Stimulated activated CD8-positive, alpha-beta memory T cell treated with anti-CD3 and anti-CD28 coated beads, Interleukin-15, amount 100 ng/mL, for 48 hours (primary cell): ENCODE measurements at places on chromosomes 7 and 10.

DNA sequence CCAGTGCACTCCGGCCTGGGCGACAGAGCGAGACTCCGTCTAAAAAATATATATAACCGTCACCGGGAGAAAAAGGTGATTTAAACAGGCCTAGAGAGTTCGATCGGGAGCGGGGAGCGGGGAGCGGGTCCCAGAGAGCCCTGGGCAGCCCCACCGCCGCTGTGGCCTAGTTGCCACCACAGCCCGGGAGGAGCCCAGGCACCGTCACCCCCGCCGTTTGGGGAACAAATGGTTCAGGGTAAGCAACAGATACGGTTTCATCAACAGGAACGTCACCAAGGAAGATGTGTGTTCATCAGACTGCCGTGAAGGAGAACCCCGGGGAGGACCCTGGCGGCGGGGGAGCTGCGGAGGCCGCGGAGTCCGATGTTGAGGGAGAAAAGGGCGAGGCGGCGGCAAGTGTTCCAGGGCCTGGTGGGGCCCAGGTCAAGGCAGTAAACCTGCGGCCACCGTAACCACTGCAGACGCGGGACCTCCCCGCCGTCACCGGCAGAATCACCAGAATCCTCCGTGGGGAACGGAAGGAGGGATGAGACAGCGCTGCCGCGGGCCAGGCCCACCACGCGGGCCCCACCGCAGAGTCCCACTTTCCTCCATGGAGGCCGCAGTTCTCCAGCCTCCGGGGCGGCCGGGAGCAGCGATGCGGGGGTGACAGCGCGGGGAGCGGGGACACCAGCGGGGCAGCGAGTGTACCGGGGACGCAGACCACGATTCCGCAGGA is 103.4 kb downstream of the GALNT11 start:
- DNase-seq = no peak

DNA sequence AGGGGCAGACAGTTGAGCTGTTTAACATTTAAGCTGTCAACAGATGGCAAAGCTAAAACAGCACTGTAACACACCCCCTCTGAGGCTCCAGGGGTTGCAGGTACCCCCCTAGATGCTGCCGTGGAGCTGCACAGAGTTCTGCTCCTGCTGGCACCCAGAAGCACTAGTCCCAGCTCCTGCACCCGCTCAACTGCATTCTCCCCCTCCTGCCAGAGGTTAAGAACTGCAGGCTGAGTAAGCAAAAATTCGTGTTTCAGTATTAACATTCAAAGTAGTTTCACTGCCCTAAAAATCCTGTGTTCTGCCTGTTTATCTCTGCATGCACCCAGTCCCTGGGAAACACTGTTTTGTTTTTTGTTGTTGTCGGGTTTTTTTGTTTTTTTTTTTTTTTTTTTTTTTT is 790.8 kb upstream of the KCND2 start:
- DNase-seq = no peak

DNA sequence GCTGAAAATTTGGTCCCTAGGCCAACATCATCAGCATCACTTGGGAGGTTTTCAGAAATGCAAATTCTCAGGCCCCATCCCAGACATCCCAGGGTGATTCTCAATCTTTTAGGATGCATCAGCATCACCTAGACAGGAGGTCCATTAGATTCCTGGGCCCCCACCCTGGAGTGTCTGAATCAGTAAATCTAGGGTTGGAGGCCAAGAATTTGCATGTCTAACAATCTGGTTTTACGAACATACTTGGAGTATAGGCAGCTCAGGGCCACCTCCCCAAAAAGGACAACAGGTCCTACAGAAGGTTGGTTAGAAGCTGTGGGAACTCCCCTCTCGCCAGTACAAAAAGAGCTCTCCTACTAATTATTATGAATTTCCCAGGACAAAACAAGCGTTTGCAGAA is 15.5 kb downstream of the ZC3HAV1 start:
- DNase-seq = no peak

GRCh38 chr7:80722616-80723195 is 84.3 kb downstream of the CD36 start:
- no peak for DNase-seq

DNA sequence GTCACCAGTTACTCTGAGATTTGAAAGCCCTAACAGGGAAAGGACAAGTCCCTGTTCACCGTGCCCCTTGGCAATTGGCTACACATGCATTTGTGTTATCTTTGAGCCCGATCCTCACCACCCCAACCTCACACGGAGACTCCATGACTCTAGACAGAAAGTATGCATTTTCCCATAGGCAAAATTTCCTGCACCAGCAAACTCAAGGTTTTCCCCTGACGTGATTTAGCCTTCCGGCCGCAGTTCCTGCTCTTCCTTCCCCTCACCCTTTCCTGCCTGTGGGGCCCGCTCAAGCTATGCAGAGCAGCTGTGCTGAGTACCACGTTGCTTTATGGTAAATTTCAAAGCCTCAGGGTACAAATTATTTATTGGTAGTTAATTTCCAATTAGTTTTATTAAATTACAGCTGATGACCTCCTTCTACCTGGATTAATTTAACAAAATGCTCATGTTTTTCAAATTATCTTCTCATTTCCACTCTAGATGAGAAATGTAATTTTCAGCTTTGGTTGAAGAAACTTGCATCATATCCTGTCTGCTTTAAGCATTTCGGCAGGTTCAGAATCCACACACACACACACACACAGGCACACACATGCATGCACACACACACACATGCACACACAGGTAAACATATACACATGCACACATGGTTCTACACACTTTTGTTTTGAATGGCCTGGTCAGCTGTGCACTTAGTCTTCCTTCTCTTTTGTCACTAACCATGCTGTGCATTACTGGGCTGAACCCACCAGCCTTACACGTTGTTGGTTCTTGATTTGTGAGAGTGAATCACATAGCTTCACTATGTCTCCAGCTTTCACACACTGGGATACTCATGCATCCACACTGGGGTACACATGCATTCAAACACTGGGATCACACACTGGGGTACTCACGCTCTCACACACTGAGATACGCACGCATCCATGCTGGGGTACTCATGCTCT is 283.1 kb upstream of the PITRM1 start:
- no peak for DNase-seq

GRCh38 chr10:73786512-73786885 is 1.1 kb downstream of the ZSWIM8 start:
- DNase-seq = no peak

DNA sequence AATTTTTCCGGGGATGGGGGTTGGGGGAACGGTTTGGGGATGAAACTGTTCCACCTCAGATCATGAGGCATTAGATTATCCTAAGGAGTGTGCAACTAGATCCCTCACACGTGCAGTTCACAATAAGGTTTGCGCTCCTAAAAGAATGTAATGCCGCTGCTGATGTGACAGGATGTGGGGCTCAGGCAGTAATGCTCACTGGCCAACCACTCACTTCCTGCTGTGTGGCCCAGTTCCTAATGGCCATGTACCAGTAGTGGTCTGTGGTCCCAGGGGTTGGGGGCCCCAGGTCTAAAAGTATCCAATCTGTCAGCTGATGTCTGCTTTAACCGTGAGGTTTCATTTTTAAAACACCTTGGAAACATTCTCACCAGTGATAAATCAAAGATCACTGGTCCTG is 2.2 kb downstream of the STN1 start:
- no peak for DNase-seq

DNA sequence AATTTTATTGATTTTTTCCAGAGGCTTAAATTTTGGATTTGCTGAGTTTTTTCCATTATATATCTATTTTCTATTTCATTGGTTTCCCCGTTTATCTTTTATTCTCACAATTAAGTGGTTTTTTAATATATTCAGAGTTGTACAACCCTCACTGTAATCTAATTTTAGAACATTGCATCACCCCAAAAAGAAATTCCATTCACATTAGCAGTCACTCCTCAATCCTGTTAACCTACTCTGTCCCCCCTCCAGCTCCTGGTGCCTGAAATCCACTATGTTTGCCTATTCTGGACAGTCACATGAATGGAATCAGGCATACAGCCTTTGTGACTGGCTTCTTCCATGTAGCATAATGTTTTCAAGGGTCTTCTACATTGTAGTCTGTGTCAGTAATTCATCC is 55.8 kb upstream of the ITGA8 start:
- DNase-seq = no peak

- no peak for DNase-seq
Measured at GRCh38 chr10:58579011-58579655, 66.5 kb downstream of the BICC1 start.

DNA sequence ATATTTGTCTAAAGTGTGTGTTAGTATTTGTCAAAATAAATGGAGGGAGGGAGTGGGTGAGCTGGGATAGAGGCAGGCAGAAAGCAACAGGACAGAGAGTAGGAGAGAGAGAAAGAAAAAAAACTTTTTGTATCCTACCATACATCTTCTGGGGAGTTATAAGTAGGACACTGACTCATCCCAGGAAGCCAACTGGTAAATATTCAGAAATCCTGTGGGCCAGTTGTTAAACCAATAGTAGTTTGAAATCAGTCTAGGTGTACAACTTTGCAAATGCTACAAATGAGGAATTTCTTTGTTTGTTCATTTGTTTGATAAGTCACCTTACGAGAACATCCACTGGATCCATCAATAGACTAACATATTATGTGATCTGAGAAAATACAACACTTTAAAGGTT is 980.9 kb downstream of the GATA3 start:
- DNase-seq = no peak

GRCh38 chr7:148327379-148327778 is 263.2 kb upstream of the C7orf33 start:
- no peak for DNase-seq

GRCh38 chr7:141342621-141343408 is 208.4 kb upstream of the AGK start:
- DNase-seq = no peak

DNA sequence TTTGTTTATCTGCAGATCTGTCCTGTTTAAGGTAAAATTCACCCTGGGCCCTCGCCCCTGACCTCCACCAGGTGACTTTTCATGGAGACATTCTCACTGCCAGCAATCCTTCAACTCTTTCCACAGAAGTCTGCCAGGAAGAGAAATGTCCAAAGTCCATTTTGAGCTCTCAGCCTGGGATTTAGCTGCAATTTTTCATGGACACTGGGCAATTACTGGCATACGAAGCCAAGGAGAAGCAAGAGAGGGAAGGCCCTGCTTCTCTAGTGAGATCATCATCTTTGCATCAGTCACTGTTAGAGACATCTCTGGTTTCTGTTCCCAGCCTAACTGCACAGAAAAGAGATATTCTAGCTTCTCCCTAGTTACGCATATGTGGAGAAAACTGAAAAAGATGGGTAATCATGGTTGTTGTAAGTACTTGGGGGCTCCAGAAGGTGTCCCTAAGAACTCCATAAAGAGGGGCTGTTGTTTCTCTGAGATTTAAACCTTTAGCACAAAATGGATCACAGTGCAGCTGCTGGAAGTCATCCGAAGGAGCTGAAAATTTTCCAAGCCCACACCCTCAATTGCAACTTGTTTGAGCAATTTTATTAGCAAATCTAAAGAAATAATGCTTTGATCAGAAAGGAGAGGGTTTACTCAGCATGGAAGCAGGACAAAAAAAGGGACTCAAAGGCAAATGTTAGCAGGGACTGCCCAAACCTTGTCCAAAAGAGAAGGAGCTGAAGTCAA is 168.9 kb downstream of the SNX10 start:
- DNase-seq = no peak

DNA sequence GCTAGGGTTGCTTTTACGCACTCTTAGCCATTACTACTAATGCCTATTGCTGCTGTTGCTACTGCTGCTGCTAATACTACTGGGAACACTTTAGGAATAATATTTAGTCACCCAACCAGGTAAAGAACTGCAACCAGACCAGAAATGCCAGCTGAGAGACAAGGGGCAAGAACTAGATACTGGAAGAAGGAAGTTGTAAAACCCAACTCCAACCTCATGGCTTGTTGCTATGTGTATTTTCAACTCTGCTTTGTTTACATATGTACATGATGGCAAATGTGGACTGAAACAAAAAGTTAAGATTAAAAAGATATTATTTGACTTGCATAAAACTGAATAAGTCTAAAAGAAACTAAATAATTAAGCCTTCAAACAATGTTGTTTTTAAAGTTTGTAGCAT is 177.7 kb downstream of the GNAT3 start:
- no peak for DNase-seq

DNA sequence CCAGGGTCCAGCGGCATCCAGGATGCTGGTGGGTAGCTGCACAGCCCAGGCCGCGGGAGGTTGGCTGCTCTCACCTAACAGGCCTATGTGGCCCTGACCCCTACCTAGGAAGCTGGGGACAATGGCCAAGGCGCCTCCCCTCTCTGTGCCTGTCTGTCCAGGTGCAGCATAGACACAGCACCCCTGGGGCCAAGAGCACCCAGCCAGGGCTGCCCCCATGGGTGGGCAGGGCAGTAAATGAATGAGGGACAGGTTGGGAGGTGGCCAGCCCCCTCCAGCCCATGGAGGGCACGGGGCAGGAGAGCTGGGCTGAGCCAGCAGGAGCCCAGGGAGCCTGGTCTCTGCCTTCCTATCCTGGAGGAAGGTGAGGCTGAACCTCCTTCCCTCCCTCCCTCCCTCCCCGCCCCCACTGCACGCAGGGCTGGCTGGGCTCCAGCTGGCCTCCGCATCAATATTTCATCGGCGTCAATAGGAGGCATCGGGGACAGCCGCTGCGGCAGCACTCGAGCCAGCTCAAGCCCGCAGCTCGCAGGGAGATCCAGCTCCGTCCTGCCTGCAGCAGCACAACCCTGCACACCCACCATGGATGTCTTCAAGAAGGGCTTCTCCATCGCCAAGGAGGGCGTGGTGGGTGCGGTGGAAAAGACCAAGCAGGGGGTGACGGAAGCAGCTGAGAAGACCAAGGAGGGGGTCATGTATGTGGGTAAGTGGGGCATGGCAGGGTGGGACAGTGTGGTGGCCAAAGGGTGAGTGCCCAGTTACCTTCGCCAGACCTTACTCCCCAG is at the start of gene SNCG:
Gene SNCG (plus strand): TSS at position 484 of the 785 bp plus-strand sequence. CDS start 99 bp downstream, at position 583.
- no peak for DNase-seq

DNA sequence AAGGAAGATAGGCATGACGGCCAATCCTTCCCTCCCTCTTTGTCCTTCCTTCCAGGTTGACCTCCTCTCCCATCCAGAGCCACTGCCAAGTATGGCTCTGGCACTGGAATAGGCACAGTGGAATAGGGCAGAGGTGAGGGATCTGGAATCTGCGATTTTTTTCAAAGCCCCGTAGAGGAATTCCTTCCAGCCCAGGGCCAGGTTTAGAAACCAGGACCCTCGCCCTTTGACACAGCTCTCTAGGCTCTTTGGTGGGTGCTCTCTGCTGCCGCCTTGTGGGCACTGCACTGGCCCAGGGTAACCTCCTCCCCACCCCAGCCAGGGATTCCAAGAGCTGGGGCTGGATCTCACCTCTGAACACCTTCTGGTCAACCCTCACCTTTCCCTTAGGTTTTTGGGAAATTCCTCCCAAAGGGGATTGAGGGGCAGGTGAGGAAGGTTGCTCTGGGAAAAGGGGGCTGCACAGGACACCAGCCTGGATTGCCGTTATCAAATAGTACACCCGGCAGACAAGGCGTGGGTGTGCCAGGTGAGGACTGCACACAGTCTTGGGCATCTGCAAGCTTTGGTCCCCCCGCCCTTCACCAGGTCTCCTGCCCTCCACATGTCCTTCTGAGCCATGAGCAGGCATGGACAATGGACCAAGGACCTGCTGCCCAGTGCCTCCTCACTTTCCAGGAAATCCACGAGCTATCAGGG is 22.8 kb downstream of the C10orf105 start:
- peak; percentile 45 for DNase-seq
